ENCODE measurements at places on chromosomes 12 and 14.

GRCh38 chr12:50574601-50575348 is 70.0 kb downstream of the DIP2B start:
- DNase-seq, result no peak

DNA sequence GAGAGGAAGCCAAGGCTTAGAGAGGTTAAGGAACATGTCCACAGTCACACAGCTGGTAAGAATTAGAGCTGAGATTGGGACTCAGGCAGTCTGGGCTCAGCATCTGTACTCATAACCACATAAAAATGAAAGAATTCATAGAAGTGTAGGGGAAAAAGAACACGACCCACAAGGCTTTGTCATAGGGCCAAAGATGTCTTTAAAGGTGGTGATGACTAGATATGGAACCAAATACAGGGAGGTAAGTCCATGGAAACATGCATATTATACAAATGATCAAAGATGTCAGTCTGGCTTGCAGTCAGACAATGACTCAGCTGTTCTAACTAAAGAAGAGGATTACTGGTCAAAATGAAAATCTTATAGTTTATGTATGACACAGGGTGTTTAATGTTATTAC is 7.2 kb upstream of the SSPN start:
- no peak for DNase-seq

DNA sequence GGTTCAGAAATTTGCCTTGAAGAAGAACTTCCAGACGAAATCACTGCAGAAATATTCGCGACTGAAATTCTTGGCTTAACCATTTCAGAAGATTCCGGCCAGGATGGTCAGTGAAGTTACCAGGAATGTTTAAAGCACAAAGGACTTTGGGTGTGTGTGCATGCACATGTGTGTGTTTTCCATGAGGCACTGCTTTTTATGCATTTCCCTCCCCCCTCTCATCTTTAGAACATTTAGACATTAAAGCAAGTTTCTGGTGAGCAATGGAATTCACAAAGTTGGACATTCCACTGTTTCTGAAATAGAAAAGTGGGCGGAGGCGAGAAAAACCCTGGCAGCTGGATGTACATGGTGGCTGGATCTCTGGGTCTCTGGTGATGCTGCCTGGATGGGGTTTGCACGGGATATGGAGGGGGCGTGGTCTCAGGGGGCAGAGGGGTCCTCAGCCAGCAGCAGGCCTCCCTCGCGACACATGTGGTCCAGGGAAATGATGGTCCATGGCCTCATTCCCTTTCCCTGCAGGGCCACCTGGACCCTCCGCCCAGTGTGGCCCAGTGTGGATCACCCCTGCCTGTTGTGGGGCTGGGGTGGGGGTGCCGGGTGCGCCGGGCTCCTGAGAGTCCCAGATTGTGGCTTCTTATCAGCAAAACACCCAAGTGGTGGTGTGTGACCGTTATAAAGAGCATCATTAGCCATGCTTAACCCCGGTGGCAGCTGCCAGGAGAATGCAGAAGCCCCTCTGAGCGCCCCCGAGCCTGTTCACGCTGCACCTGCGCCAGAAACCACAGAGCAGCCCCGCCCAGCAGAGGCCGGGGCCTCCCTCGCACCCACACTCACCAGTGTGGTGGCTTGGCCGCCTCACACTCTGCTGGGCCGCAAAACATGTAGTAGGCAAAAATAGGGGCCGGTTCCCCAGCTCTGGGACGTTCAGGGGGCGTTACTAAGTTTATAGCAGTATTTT is 17.8 kb upstream of the BCL7A start:
- no peak for DNase-seq

DNA sequence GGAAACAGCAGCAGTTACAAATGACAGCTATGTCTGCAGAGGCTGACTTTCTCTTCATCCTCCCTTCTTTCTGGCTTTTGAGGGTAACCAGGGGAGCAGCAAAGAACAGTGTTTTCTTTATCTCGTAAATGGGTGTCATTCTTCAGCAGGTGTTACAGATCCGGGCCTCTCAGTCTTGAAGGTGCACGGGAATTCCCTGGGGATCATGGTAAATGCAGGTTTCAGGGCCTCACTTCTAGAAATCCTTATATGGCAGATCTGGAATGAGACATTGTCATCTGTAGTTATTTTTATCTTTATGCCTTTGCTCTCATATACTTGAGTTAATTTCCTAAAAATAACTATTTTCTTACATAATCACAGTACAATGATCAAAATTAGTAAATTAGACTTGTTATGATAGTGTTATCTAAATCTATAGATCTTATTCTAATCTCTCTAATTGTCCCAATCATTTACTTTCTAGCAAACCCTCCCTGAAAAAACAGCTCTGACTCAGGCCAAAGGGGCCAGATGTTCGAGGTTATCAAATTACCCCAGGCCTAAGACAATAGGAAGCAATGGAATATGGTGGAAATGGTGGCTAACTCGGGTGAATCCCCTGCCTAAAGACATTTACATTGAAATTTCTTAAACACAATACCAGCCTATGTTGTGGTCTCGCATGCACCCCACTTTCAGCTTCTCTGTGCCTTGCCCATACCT is 145.0 kb downstream of the CAND1 start:
- DNase-seq, result no peak

GRCh38 chr12:88433997-88434703 is 146.1 kb downstream of the KITLG start:
- DNase-seq, result no peak

GRCh38 chr12:89439941-89440340 is 84.7 kb downstream of the GALNT4 start:
- no peak for DNase-seq

- DNase-seq, result no peak
Measured at GRCh38 chr14:70890826-70891659, 16.2 kb upstream of the PCNX1 start.

DNA sequence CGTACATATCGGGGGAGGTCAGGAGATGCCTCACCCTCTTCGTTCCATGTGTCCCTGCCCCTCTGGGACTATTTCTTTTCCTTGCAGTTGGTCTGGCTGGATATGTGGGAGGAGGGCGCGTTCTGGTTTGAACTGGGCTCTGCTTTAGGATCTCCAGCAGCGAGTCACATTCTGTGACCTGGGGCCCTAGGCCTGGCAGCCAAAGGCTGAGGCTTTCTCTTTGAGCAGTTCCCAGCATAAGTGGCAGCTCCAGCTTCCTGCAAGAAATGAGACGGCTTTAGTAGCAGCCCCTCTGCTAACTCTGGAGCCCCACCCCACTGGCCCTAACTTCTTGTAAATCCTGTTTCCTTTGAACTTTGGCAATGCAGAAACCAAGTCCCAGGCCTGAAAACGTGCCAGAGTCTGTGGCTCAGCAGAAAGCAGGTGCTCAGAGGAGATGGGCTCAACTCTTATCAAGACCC is 274.8 kb downstream of the DPF3 start:
- DNase-seq, result no peak

GRCh38 chr12:31481415-31481814 is 109.5 kb downstream of the DENND5B start:
- DNase-seq, result no peak

DNA sequence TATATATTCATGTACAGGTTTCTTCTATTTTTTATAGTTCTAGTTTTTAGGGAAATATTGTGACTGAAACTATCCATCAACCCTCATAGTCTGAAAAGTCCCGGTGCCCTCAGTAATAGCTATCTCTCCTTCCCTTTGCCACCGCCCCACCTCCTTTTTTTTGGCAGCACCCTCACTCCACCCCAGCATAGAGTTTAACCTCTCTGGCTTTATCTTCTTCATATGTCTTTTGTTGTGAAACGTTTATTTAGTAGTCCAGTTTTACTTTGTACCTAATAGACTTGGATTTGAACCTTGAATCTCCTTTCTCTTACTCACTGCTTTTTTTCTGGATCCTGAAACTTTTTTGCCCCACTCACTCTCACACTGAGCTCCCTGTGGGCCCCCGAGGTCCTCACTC is 109.5 kb downstream of the BBS10 start:
- no peak for DNase-seq

DNA sequence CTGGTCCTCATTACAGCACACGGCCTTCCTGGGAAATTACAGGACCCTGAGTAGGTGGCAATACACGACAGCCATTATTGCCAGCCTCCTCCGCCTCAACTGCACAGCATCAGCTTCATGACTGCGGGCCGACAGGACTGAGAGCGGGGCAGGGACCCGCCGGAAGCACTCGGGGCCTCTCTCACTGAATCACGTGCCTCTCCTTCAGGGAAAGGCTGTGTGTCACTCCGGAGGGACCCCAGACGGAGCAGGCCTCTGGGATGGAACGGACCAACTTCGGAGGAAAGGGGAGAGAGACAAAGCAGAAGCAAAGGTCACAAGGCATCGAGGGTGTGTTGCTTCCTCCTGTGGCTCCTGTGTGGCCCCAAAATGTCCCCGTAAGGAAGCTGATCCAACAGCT is 90.0 kb downstream of the RNF34 start:
- no peak for DNase-seq

DNA sequence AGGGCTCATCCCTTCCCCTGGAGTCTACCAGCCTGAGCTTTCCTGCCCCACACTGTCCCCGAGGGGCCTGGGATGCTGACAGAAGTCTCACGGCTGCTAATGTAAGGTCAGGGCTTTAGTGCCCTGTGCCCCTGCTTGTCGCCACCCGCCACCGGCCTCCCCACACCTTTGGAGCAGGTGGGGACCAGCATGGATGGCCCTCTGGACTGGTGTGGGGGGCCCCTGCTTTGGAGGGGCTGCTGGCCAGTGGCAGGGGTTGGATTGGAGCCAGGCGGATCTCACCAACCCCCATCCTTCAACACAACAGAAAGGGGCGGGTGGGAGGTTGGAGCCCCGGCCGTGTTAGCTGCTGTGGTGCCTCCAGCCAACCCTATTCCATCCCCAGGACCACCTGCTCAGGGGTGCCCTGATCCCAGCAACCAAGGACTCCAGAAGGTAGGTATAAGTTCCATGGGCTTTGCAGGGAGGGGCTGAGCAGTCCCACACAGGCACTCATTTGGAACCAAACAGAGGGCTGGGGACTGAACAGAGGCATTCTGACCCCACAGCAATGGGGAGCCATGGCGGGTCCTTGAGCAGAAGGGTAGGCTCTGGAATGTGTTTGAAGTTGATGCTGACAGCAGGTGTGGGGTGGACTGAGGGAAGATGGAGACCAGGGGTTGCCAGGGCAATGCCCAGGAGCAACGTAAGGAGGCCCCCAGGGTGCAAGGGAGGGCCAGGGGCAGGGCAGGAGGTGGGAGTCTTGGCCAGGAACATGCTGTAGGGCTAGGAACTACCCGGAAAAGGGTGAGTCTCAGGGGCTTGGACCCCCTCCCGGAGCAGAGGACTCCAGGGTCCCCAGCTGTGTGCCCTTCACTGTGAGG is 145.1 kb upstream of the C14orf180 start:
- DNase-seq, result no peak

- no peak for DNase-seq
Measured at GRCh38 chr12:19411234-19412204, 27.8 kb upstream of the AEBP2 start.

- no peak for DNase-seq
Measured at GRCh38 chr12:31265722-31266121, 60.2 kb downstream of the SINHCAF start.

DNA sequence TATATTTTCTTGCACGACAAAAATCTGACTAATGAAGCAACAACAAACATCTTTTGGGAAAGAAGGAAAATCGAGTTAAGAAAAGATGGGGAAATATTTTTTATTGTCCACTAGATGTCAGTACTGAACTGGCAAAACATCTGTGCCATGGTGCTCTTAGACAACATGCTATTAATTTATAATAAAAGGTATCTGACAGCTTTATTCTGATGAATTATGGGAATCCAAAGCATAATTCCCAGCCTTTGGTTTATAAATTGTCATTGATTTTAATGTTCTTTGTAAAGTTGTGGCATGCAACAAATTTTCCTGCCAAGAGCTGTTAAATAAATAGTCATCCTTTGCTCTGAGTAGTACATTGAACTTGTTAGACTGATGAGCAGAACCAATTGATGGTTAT is 231.2 kb downstream of the ETNK1 start:
- DNase-seq, result no peak

GRCh38 chr14:55893705-55894104 is 224.5 kb upstream of the PELI2 start:
- DNase-seq, result no peak

DNA sequence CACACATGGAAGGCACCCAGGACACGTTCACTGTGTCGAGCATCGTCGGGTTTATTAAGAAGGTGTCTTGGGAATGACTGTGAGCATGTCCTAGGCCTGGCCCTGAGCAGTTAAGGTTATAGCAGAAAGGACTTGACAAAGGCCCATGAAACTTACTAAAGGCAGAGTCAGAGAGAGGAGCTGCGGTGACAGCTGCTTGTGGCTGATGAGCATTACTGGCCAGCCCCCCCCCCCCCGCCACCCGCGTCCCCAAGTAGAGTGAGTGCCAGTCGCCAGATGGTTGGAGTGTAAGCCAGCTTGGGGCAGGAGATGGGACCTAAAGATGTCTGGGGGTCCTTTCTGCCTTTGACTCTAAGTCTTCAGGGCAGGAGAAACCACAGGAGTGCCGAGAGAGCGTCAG is 169.9 kb downstream of the TSPAN9 start:
- no peak for DNase-seq

- no peak for DNase-seq
Measured at GRCh38 chr12:12336049-12336411, 14.0 kb downstream of the MANSC1 start.

DNA sequence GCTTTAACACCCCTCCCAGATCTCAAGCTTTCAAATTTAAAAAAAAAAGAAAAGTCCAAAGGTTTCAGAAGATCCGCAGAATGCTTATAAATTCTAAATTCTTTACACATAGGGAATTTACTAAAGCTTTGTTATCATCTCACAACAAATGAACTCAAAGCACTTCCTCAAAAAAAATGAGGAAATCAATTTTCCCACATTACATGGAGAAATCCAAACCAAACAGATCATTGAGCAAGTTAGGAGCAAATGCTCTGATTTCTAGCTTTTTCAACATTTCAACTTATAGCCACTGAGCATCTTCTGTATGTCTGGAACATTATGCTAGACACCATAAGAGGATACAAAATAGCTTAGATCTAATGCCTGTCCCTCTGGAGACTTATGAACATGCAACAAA is 161.0 kb downstream of the CEP128 start:
- no peak for DNase-seq

- DNase-seq, result peak; percentile 17
Measured at GRCh38 chr14:75333606-75334548, 55.2 kb downstream of the FOS start.

DNA sequence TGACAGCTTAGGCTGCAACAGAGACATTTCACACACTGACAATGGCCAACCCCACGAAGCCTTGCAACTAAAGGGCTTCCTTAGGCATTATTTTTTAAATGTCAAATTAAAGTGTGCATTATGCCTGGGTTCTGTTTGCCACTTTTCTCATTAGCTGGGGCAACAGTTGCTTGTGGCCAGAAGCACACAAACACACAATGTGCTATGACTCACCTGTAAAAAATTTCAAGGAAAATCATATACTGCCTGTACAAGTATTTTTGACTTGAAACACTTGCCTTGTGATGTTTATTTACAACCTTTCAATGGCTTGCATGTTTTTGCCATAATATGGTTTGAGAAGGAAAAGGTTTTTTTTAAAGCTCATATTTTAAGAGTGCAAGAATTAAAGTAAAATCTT is 1.9 kb downstream of the NTN4 start:
- DNase-seq, result no peak

GRCh38 chr12:113058553-113058952 is 2.0 kb downstream of the DTX1 start:
- no peak for DNase-seq

GRCh38 chr12:130455161-130455560 is 117.5 kb downstream of the PIWIL1 start:
- DNase-seq, result no peak

GRCh38 chr14:54796961-54797360 is 105.7 kb downstream of the GCH1 start:
- DNase-seq, result no peak

- DNase-seq, result no peak
Measured at GRCh38 chr14:65704850-65705249, 292.3 kb downstream of the FUT8 start.

- DNase-seq, result no peak
Measured at GRCh38 chr14:81618695-81619094, 85.0 kb upstream of the SEL1L start.
